ENCODE measurements at places on chromosomes 7 and 10.
A peak's percentile ranks its signal among the peaks of the same experiment; 100 is the strongest.

- peak; percentile 69 for DNase-seq
Measured at GRCh38 chr10:119896937-119897770, 4.6 kb downstream of the SEC23IP start.

- DNase-seq: no peak
Measured at GRCh38 chr7:1899196-1899595, 229.1 kb downstream of the ELFN1 start.

- DNase-seq: no peak
Measured at GRCh38 chr7:26013551-26014083, 138.4 kb upstream of the NFE2L3 start.

- DNase-seq: no peak
Measured at GRCh38 chr10:119653209-119653608, 2.0 kb downstream of the BAG3 start.

DNA sequence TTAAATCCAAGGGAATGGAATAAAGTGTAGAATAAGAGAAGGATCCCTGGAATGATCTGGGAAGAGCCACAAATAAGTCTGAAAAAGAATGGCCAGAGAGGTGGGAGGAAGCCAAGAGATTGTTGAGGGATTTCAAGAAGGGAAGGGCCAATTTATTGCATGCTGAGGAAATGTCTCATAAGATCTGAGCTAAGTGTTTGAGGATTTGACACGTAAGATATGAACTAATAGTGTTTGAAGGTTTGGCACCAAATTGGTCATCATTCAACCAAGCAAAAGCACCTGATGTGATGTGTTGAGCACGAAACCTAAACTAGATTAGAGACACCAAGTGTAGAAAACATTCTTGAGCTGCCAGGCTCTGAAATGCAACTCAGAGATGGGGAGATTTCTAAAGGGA, 97.9 kb downstream of the TSPAN12 start:
- DNase-seq: no peak

GRCh38 chr10:98611436-98611835, 164.7 kb upstream of the HPS1 start:
- no peak for DNase-seq

- no peak for DNase-seq
Measured at GRCh38 chr7:20514364-20514763, 101.1 kb upstream of the ABCB5 start.

DNA sequence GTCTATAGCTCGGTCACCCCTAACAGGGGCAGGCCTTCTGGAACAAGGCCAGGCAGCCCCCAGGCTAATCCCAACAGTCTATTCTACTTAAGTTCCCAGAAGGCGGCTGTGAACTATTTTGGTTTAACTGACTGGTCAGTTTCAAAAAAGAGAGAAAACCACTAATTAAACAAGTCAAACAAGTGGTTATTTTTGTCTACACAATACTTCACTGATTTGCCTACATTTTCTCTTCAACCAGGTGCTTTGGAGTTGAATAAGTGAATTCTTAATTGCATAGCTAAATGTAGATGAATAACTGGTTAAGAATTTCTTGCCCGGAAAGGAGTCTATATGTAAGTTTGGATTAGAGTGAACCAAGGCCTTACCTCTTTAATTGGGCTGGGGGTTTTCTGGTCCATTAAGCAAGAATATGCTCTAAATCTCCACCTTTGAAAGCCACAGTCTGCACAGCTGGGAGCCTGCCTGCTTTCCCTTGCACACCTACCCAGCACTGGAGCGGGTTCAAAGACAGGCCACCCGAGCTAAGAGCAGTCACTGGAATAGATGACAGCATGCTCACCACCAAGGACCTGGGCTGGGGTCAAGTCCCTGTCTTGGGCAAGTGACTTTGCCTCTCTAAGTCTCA, 70.4 kb downstream of the TBXAS1 start:
- no peak for DNase-seq

DNA sequence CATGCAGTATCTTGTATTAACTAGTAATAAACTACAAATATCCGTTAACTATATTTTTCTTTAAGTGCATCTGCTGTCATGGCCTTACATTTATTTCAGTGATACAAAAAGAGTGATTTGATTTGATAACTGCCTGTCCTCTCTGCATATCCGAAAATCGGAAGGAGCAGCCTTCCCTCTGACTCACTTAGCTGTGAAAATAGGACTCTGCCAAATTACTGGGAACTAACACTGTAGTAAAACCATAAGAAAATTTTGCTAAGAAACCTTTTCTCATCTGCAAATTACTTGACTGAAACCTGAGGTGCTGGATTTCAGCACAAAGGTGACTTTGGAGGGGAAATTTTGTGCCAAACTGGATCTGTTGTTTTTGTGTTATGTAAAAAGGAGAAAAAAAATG, 176.6 kb upstream of the MKLN1 start:
- no peak for DNase-seq

DNA sequence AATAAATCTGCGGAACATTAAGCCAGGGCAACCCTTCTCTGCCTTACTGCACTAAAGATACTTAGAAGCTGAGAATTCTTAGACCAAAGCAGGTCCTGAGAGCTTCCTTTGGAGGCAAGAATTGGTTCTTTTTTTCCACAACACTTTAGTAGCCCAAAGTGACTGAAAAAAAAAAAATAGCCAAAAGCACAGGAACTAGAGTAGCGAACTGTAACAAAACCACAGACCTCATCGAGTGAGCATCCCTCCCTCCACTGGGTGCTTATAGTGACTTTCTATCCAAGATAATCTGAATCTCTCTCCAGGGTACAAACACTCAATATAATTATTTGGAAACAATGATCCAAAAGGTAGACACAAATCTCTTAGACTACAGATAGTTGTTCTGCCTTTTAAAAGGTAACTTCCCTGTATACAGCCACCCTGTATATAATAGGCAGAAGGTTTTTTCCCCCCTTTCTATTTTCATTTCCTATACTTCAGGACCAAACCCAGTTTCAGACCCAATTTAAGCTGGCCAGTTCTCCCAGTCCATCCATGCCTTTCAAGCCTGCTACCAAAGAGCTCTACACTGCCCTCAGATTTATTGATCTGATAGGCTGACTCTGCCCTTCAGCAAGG, 31.6 kb upstream of the KCNIP2 start:
- no peak for DNase-seq

- no peak for DNase-seq
Measured at GRCh38 chr10:44323838-44324237, 61.1 kb downstream of the CXCL12 start.

DNA sequence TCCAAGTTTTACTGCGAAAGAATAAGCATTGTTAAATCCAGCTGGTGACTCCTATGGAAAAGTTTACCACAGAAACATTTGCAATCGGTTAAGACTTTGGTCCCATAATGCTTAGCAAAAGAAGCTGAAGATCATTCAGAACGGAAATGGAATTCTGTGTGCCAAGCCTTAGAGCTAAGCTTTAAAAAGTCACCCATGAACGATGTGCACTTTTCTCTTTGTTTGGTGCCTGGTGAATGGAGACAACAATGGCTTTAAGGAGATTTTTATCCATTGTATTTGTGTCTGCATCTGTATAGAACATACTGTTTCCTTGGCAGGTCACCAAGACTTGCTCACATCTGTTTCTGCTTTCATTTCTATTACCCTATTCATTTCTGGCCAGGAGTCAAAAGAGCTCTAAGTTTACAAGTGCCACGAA, 26.3 kb upstream of the COL1A2 start:
- no peak for DNase-seq

GRCh38 chr10:75550191-75550590, 118.8 kb downstream of the LRMDA start:
- DNase-seq: no peak

DNA sequence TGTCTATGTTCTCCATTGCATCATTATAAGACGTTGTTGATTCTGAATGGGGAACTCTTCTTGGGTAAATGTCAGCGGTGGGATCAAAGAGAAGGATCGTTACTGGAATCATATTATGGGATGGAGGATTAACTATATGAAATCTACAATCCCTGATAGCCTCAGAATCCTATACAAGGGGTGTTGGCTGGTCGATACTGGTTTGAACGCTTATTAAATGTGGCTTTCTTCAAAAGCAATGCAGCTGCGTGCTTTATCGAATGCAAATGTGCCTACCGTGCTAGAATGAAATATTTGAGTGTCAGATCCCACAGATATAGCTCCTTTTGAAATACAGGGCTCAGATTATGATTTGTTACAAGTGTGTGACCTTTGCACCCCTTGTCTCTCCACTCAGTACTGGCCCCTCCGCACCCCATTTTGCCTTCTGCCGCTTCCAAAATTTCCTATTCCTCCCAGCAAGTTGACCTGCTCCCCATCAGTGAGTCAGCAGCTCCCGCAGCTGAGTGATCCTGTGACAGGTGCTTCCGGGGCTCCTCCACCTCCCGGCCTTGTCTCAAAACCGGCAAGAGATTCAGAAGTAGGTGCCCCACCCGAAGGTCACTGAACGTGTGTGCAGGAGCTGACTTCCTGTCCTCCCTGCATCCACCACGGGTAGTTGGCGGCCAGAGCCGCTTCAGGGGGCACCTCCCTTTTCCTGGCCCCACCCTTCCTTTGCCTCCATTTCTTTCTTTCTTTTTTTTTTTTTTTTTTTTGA, 76.6 kb downstream of the PTPRE start:
- no peak for DNase-seq

DNA sequence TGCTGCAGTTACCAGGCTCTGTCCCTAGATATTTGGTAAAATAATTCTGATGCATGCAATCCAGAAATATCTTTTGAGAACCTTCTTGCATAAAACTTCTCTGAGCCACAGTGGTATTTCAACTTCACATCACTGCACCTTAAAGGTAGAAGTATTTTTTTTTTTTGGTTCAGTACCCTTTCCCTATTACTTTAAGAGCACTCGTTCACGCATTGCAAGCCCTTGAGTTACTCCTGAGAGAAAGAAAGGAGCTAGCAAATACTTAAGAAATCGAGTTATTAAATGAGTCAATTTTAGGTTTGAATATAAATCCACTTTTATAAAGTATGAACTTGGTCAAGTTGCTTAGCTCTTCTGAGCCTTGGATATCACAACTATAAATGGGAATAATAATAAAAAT, 607.1 kb upstream of the LRRTM3 start:
- DNase-seq: no peak

GRCh38 chr10:3056280-3057037, 10.9 kb upstream of the PFKP start:
- DNase-seq: no peak

DNA sequence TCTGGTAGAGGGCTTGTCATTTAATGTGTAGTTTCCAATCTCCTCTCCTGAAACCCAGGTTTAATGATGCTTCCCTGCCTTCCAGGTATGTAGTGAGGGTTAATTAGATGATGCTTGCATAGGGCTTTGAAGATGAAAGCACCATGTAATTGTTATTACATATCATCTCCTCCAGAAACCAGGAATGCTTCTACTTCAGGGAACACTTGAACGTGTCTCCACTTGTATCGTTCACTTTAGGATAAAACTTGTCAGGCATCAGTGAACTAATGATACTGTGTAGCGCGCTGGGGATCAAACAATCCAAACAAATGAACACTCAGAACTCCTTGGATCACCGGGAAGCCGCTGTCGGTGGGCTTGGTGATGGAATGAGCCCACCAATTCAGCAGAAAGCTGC, 260.9 kb upstream of the FZD8 start:
- DNase-seq: no peak

DNA sequence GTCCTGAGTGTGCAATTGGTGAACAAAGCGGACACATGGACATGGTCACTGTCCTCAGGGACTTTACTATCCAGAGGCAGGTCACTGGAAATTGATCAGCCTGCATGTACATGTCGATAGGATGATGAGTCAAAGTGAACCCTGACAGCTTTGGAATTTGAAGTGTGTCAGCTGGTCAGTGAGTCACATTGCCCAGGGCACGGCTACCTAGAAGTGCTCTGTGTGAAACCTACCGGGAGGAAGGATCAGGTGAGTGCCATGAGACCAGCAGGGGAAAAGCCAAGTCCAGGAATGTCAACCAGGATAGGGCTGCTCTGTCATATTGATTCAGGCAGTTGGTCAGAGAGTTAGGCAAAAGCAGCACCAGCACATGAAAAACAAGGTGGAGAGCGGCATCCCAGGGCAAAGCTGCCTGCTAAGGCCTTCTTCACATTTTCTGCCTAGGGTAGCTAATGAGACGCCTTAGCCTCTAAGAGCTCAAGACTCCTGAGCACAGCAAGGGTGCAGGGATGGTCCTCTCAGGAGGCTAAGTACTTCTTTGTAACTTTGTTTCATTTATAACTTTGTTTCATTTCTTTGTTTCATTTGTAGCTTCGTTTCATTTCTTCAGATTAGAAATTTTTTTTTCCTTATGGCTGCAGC, 19.4 kb upstream of the PDCD4 start:
- DNase-seq: peak; percentile 76

- DNase-seq: no peak
Measured at GRCh38 chr10:46272863-46273415, 13.9 kb upstream of the ANTXRL start.

GRCh38 chr7:149751043-149751775, 22.2 kb downstream of the ZNF467 start:
- no peak for DNase-seq

DNA sequence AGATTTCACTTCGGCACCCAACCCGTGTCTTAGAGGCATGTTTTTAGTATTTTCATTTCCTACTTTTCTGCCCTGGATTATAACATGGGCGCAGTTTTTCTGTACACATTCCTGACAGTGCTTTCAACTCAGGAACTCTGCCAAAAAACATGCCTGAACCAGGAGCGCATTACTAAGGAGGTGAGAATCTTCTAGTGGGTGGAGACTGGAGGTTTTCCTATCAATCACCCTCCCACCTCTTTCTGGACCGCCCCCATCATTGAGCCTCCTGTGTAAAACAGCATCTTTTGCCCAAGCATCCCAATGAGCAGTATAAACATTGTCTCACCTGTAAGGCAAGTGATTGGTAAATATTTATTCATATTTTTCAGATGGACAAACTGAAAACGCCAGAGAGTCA, 53.2 kb downstream of the STK17A start:
- DNase-seq: no peak

DNA sequence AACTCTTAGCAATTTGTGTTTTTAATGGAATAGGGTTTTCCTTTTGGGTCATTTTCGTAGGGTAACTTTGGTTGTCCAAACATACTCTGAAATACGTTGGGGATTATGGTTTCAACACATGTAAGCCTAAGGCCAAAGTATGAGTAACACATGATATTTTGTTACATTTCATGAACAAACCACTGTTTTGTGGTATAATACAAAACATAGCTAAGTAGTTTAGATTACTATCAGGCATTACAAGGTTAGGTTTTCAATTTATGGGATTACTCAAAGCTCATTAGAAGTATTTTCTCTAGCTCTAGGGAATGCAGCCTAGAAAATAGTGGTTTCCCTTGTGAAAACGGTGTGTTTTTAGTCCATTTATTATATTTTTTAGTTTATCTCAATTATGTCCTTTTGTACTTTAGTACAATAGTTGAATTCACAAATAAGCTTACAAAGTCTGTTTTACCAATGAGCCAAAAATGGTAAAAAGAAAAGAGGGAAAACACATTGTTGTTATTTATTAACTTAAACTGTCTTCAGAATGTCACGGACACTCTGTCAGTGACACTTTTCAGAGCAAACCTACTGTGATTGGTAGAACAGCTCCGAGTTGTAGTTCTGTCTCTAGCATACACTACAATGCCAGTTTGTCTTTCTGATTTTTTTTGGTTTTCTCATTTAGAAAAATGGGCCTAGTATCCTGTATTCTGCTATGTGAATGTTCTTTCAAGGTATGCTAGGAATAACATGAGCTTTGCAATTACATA, 473.7 kb downstream of the SUGCT start:
- no peak for DNase-seq

GRCh38 chr10:128814782-128815181, 652.3 kb upstream of the MGMT start:
- no peak for DNase-seq

GRCh38 chr7:82430500-82431465, 12.8 kb downstream of the CACNA2D1 start:
- DNase-seq: no peak

GRCh38 chr10:90148116-90148855, 446.9 kb downstream of the KIF20B start:
- DNase-seq: no peak

Data from right lobe of liver (tissue), 6 donors.